HTR-8/SVneo (cell line): ENCODE measurements at places on chromosomes 16 and 17.

GRCh38 chr17:10775740-10776356 lies 28.1 kb downstream of the TMEM238L start:
- no peak for DNase-seq

GRCh38 chr16:31083556-31083955 lies 5.2 kb downstream of the PRSS53 start:
- no peak for DNase-seq

- DNase-seq, result no peak
These were observed 29.6 kb downstream of the CLUAP1 start for GRCh38 chr16:3530371-3530914.

DNA sequence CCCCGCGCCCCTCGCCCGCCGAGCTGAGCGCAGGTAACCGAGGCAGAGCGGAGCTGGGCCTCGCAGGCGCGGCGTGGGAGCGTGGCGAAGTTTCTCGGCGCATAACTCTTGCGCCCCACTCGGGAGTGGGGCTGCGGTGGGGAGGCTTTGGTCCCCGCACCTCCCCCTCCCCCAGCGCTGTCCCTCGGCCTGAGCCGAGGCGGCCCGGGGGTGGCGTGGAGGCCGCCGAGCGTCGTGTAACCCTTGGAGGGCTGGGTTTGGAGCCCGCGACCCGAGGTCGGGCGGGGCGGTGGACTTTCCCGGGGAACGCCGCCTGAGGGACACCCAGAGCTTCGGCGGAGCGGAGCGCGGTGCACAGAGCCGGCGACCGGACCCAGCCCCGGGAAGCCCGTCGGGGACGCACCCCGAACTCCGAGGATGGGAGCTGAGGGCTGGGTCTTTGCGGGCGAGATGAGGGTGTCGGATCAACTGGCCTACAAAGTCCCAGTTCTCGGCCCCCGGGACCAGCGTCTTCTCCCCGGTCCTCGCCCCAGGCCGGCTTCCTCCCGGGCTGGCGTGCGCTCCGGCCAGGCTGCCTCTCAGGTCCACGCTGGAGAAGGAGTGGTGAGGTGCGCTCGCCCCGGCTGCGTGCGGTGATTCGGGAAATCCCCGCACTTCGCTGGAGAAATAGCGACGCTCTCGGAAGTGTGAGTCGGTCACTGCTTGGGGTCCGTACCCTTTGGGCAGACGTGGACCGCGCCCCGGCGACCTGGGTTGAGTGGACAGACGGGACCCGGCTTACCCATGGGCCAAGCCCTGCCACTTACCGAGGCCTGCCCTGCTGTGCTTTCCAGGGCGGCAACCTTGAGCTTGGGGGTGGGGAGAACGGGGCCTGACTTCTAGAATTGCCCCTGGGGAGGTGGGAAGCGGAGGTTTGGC lies 168.4 kb downstream of the RAB11FIP4 start:
- DNase-seq, result no peak

- DNase-seq, result no peak
These were observed 15.0 kb downstream of the CA5A start for GRCh38 chr16:87921236-87921773.

- no peak for DNase-seq
These were observed 639.1 kb downstream of the MAF start for GRCh38 chr16:78961464-78961863.

DNA sequence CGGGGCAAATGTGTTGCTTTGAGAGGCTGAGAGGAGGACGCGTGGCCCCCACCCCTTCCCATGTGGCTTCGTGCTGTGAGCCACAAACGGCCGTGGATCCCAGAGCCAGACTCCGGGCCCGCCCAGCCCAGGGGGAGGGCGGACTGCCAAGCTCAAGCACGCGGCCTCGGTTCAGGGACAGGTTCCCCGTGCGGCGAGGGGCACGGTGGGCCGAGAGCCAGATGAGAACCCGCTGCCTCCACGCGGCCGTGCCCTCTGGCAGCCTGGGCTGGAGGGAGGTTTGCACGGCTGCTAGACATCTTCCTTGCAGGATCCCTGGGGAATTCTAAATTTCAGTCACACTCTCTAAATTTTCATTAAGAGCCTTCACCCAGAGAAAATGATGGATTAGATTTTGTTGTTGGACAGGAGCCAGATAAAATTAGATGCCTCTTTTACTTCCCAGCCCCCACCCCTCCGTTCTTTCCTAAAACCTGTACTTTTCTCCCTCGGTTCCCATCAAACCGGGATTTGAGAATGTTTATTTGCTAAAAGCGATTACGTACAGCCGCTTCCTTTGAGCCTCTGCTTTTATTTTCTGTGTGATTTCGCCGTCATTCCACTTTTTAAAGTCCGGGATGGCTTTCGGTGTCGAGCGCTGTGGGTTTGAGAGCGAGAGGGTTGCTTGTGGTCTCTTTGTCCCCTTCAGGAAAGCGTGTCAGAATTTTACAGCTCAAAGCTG lies 25.0 kb upstream of the GNG13 start:
- DNase-seq, result no peak

DNA sequence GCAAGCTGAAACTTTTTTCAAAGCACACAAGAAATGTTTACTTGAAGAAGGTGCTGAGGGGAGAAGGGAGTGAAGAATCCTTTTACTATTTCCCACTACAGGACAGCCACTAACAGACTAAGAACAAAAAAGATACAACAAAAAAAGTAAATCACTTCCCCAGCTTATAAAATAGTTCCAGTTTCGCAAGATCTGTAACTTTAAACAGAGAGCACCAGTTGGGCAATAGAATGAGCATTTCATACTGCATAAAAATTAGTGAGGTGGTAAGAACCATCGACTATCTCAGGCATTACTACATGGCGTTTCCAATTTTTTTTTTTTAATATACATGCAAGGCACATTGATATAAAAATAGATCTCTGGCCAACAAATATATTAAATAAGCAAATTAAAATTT lies 11.1 kb downstream of the CRYBA1 start:
- no peak for DNase-seq

DNA sequence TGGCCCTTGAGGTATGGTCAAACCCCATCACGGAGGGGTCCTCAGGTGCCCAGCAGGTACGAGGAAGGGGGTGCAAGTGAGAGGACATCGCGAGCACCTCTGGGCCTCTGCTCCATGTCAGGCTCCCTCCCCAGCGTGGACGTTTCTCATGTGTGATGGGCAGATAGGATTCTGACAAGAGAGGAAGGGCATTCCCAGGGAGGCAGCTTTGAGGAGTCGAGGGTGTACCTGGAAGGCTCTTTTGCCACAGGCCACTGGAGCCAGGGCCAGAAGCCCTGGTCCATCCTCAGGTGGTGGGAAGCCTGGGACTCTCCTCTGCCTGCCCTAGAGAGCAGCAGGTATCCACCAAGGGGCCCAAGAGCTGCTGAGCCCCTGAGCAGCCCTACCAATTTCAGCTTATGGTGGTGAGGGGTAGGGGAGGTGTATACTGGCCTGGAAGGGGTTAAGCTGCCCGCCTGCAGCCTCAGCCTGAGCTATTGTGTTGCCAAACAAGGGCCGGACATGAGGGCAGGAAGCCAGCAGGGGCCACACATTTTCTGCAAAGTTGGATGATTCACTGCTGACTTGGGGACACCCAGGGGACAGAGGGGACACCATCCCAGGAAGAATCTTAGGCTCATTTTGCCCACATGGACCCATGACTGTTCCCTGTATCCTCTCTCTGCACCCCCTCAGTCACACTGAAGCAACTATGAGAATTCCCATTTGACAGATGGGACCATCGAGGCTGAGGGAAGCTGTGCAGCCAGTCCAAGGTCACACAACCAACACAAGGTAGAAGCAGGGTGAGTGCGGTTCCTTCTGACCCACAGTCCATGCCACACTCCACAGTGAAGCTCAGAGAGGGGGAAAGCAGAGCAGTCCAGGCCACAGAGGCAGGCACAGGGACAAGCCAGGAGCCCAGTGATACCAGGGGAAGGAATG lies 1.7 kb downstream of the CDH5 start:
- no peak for DNase-seq

GRCh38 chr17:41071606-41072360 lies 6.1 kb upstream of the KRTAP2-4 start:
- DNase-seq, result no peak

GRCh38 chr17:8747742-8748141 lies 3.1 kb upstream of the CCDC42 start:
- DNase-seq, result no peak

- DNase-seq, result no peak
These were observed 113.1 kb downstream of the IRX3 start for GRCh38 chr16:54173490-54173889.

DNA sequence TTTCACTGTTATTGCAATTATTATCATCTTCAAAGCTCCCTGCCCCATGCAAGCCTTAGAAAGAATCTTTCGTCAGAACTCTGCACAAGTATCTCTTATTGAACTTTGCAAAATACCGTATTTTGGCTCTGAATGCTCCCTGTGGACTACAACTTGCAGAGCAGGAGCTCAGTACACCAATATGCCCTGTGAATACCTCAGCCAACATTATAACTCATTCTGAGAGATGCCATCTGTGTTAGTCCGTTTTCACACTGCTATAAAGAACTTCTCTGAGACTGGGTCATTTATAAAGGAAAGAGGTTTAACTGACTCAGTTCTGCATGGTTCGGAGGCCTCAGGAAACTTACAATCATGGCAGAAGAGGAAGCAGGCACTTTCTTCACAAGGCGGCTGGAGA lies 87.2 kb upstream of the XYLT1 start:
- DNase-seq, result no peak

GRCh38 chr16:49876716-49877129 lies 20.8 kb upstream of the ZNF423 start:
- DNase-seq, result no peak

DNA sequence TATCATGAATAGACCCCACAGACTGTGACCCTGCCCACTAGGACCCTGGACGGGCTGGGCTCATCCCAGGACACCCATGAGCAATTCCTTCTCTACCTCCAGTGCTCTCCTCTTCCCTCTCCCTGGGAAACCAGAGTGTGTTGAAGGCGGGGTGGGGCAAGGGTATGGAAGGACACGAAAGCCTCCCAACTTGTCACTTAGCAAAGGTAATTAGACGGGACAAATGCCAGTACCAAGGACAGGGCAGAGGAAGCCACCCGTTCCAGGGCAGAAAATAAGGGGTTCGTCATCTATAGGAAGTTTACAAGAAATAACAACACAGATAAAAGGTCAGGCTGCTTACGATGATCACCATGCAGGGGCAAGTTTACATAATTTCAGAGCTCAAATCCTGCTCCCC lies 4.9 kb upstream of the EPX start:
- DNase-seq, result no peak

GRCh38 chr16:25841761-25842160 lies 150.0 kb downstream of the HS3ST4 start:
- no peak for DNase-seq

DNA sequence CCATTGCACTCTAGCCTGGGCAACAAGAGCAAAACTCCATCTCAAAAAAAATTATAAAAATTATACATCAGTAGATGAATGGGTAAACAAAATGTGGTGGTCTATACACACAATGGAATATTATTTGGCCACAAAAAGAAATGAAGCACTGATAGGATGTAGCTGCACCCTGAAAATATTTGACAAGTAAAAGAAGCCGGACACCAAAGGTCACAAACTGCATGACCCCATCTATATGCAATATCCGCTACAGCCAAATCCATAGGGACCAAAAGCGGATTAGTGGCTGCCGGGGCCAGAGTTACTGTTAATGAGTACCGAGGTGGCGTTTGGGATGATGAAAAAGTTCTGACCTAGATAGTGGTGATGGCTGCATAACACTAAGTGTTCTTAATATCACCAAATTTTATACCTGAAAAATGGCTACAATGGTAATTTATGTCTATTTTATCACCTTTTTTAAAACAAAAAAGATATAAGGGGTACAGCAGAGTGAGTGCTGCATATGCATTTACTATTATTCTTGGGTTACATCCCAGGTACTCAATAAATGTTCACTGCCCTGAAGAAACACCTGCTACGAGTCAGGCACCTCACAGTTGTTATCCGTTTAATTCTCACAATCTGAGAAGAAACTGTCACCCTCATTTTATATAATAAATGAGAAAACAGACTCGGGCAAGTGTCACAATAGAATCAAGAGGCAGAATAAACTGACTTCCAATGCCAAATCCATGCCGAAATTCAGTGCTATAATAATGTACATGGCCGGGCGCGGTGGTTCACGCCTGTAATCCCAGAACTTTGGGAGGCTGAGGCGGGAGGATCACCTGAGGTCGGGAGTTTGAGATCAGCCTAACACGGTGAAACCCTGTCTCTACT lies 807 bp upstream of the HBQ1 start:
- no peak for DNase-seq

DNA sequence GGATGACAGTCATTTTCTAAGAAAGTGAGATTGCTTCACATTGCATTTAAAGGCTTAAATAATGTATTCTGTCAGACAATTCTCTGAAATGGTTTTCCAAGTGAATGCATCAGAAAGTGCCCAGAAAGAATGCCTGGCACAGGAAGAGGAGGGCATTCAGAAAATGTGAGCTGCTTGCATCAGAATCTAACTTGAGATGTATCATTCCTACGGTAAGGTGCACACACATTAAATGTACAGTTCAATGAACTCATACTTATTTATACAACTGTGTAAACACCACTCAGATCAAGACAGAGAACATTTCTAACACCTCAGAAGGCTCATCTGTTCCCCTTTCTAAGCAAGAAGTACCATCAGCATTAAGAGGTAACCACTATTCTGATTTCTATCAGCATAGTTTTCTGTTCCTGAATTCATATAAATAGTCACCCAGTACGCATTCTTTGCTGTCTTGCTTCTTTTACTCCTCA lies 638.0 kb downstream of the MAF start:
- no peak for DNase-seq

DNA sequence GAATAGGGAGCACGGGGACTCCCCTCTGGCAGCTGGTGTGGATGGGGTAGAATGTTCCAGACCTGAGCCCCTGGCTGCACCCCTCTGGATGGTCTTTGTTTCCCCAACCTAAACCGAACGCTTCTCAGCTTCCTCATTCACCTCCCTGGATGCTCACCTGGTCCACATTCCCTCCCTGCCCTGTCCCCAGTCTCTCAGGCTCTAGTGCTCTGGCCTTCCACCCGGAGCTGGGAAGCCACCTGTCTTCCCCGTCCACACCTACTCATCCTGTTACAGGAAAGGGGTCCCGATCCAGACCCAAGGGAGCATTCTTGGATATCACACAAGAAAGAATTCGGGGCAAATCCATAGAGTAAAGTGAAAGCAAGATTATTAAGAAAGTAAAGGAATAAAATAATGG lies 73.5 kb downstream of the CYLD start:
- DNase-seq, result no peak

GRCh38 chr17:11170881-11171280 lies 70.1 kb upstream of the SHISA6 start:
- DNase-seq, result no peak

DNA sequence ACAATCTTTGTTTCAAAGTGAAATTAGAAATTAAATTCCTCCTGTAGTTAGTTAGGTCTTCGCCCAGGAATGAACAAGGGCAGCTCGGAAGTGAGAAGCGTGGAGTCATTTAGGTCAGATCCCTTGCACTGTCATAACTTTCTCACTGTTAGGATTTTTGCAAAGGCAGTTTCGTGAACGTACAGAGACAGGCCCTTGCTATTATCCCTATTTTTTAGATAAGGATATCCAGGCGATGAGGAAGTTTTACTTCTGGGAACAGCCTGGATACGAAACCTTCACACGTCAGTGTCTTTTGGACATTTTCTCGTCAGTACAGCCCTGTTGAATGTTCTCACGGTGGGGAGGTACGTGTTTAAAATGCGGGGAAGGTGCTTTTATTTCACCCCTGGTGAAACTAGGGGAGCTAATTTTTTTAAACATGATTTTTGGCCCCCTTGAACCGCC lies 318 bp upstream of the RBL2 start:
- no peak for DNase-seq

GRCh38 chr16:89564476-89565255 lies 4.2 kb downstream of the RPL13 start:
- no peak for DNase-seq
